Fibroblast of mammary gland (primary cell): ENCODE measurements at places on chromosomes 13 and 19.

DNA sequence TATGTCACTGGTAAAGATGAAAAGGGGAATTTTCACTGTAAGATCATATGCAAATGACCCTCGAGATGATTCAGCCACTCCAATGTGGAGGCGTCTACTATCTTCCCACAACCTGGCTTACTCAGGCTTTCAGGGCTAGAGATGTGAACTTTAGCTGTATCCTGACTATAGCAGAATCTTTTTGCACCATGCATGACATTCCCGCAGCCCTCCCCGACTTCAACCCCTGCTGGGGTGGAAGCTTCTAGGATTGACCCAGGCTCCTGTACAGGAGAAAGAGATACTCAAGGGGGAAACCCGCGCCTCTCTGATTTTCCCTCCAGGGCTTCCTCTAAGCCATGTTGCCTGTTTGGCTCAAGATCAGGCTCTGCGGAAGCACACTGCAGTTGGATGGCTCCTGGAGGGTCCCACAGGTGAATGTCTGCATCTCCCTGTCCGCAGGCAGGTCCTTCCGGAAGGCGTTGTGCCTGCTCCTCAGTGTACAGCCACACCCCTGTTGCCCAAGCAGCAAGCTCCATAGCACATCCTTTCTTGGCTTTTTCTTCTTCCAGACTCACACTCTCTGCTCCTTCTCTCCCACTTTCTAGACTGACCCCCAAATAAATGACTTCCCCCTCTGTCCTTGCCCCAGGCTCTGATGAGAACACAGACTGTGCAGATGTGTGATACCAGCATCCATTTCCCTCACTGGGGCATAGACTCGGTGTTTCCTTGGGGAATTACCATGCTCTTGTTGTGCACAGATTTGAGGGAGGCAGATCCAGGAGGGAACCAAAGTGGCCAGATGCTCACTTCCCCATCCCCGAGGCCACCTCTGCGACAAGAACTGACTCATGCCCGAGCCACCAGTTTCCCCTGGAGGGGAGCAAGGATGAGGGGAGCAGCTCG lies 29.1 kb upstream of the POP4 start:
- DNase-seq, result peak; percentile 44

DNA sequence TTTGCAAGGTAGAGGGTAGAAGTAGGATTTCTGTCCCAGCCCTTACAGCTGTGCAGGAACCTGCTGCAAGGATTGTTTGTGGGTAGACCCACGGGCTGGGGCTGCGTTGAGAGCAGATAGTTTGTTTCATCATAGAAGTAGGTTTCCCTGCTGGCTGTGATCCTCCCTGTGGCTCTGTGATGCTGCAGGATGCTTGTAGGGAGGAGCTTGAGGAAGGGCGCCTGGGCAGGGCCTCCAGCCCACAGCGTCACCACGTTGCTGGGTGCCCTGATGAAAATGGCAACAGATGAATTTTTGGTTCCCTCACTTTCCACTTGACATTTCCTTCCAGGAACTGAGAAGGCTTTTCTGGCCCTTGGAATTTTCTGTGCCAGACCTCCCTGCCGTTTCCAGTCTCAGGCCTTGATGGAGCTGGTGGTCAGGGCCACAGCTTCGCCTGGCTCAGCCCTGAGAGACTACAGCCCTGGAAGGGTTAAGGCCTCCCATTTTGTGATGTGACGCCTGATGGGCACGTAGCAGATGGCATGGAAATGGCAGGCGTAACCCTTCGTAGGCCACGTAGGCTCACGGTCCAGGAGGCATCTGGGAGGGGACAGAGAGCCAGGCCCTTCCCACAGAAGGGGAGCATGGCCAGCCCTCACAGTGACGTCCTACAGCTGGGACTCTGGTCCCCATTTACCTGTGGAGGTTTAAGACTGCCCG lies 42.2 kb downstream of the GATAD2A start:
- peak; percentile 25 for DNase-seq

DNA sequence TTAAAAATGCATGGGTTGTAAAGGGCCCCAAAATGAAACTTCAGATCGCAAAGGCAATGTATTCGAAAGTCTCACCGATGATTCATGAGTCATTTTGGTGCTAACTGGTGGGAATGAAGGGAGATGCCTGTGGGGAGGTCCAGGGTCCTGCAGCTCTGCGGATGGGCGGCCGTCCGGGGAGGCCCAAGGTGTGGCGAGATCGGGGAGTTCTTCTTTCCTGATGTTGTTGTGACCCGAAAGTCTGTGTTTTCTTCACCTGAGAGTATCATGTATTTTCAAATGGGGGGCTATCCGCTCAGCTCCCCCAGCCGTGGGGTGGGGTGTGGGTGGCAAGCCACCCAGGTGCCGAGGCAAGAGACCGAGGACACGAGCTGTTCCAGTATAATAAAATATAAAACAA lies 36.5 kb downstream of the TFDP1 start:
- DNase-seq, result no peak

DNA sequence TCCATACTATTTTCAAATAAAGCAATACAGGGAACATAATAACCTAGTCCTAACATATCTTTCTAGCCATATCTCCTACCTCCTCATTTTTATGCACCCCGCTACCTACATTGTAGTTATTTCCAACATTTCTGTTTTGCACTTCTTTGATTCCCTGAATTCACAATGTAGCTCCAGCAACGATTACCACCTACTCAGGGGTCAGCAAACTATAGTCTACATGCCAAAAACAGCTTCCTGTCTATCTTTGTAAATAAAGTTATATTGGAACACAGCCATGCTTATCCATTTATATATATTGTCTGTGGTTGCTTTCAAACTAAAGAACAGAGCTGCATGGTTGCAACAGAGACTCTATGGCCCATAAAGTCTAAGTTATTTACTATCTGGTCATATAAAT lies 16.7 kb downstream of the MYCBP2 start:
- DNase-seq, result no peak

DNA sequence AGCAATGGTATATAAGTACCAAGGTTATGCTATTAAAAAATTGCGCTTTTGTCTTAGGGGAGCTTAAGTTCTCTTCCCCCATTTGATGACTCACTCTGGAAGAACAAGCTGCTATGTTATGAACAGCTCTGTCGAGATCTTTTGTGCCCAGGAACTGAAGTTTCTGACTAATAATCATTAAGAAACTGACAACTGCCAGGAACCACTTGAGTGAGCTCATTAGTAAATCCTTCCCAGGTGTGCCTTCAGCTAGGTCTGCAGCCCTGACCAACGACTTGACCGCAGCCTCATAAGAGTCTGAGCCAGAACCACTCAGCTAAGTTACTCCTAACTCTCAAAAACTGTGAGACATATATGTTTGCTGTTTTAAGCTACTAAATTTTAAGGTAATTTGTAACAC lies 147.8 kb downstream of the SLITRK6 start:
- no peak for DNase-seq

DNA sequence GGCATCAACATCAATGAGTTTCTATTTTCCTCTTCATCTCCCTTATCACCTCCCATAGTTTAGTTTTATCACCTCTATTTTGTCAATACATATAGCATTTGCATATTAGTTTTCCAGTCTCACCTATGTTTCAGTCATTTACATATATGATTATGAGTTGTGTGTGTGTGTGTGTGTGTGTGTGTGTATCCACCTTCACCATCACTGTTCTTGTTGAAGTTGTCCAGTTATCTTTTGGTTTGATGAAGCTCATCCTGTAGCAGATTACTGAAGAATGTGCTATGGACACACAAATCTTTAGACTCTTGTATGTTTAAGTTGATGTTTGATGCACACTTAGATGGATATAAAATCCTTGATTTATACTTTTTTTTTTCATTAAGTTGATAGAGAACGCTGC lies 40.5 kb downstream of the SPACA7 start:
- no peak for DNase-seq

DNA sequence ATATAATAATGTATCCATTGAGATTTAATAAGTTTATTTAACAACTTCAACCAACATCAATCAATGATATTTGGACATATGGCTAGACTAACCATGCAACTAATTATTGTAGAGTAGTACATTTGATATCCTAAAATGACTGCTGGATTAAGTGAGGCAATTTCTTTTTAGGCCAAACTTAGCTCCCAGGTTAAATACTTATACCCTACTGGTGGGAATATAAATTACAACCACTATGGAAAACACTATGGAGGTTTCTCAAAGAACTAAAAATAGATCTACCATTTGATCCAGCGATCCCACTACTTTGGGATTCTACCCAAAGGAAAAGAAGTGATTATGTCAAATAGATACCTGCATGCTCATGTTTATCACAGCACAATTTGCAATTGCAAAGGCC lies 345.8 kb downstream of the RBM26 start:
- no peak for DNase-seq

- peak; percentile 67 for DNase-seq
Observed at GRCh38 chr19:48283908-48284307, 14.0 kb downstream of the ZNF114 start.

DNA sequence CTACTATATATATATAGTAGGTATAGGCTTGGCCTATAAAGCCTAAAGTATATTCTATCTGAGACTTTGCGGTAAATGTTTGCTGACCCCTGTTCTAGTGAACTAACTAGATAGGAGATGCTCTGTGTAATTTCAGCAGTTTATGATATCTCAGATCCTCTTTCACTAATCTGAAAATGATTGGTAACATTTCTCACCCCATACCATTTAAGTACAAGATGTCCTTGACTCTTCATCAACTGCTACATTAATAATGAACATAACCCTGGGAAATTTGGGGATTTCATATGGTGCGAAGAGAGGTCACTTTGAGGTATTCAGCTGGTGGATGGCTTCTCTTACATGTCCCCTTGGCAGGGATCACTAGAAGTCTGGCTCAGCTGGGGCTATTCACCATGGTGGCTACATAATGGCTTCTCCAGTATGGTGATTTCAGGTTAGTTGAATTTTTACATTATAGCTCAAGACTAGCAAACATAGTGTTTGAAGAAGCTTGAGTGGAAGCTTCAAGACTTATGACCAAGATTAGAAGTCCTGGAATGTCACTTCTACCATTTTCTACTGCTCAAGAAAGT lies 103.6 kb upstream of the MYCBP2 start:
- DNase-seq, result no peak

DNA sequence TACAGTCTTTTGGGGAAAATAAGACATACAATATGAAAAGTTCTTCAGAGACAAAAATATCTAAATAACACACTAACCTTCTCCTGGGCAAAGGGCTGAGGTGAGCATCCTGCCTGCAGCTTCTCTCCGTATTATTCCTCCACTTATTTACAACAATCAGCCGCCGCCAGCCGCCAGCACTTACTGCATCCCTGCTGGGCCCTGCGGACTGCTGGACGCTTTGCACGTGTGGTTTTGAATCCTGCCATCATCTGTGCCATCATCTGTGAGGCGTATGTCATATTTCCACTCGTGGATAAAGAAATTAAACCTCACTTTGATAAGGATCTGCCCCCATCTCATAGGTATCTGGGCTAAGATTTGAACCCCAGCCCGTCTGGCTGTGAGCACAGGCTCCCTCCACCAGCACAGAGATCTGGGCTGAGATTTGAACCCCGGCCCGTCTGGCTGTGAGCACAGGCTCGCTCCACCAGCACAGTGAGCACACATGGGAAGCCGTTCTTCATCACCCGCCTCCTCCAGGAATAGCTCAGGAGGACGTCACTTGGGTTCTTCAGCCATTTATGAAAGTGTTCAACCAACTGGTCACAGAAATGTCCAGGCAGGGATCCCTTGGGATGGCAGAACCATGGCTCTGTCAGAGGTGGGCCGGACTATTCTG lies 35.2 kb upstream of the TUBGCP3 start:
- DNase-seq, result no peak

- no peak for DNase-seq
Observed at GRCh38 chr19:27752530-27753184, 1460.3 kb downstream of the UQCRFS1 start.

GRCh38 chr13:39641645-39642044 lies 13.8 kb upstream of the COG6 start:
- DNase-seq, result no peak

- peak; percentile 90 for DNase-seq
Observed at GRCh38 chr13:101474419-101474957, 22.0 kb downstream of the ITGBL1 start.

GRCh38 chr19:5621945-5622464 lies 571 bp downstream of the SAFB2 start:
- no peak for DNase-seq

DNA sequence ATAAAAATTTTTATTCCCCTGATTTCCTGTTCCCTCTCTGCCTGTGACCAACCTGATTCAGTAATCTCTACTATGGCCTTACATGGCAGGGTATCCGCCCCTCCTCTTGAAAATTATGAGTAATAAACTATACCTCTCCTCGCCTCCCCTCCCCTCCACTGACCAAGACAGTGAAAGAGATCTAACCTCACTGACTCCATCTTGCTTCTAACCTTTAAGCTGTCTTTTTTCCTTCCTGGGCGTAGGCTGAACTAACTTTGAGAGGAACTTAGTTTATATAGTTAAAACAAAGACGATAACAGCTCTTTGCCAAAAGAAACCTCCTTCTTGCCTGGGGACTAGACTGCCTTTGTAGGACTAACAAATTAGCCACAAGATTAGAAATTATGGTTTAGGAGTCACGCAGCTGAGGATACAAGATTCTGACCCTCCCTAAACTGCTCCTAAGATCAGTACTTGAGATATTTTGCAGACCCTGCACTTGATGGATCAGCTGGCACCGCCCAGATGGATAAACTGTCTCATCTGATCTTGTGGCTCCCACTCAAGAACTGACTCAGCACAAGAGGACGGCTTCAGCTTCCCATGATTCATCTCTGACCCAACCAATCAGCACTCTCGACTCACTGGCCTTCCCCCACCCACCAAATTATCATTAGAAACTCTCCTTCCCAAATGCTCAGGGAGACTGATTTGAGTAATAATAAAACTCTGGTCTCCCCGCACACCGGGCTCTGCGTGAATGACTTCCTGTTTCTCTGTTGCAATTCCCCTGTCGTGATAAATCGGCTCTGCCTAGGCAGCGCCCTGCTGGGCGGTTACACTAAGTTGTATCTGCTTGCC lies 187.1 kb downstream of the TDRD3 start:
- peak; percentile 94 for DNase-seq

- no peak for DNase-seq
Observed at GRCh38 chr19:9353011-9353410, 9.8 kb upstream of the ZNF177 start.

DNA sequence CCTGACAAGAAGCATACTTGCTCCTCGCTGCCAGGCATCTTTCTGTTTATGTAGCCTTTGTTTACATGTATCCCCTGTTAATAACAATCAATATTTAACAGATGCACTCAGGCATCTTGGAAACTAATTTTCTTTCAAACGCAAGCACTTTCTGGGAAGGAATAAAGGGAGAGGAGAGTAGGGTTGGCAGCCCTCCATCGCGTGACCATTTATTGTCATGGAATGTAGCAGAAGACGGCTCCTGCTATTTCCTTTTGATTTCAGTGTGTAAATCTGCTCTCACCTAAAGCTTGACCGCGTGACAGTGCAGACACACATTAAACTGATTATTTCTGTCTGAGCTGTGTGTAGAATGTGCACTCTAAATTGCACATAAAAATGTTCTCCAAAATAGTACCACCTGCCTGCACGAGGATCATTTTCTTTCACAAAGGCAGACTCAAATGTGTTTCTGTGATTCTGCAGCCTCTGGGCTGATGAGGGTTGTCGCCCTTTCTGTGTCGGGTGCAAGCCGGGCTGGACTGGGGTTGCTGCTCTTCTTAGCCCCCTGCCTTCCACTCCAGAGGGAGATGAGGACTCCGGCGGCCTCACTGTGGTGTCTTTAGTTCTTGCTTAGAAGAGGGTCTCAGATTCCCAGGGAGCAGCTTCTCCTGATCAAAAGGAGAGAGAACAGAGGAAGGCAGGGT lies 223.5 kb upstream of the MAB21L1 start:
- DNase-seq, result peak; percentile 70

- DNase-seq, result no peak
Observed at GRCh38 chr13:21121616-21122015, 54.7 kb downstream of the SKA3 start.

GRCh38 chr19:35852029-35852780 lies at the start of gene NPHS1:
TSS of gene NPHS1 (minus strand) at chr19:35852504. CDS start at chr19:35851837, 667 bp downstream.
- DNase-seq, result no peak
